Peyer's patch (tissue), 4 donors: ENCODE measurements at places on chromosomes 5 and 9. TPM values are rescaled to one million over a fixed set of nuclear protein-coding genes. Genes with fewer than 3 reads are reported as not detected.

GRCh38 chr9:97975376-97975775, 7.8 kb upstream of the ANP32B start:
- DNase-seq, result no peak

- DNase-seq, result no peak
These were observed 303.0 kb upstream of the PDE4D start for GRCh38 chr5:60196385-60197113.

GRCh38 chr9:129640871-129641749, 841 bp downstream of the ASB6 start:
- DNase-seq, result no peak

DNA sequence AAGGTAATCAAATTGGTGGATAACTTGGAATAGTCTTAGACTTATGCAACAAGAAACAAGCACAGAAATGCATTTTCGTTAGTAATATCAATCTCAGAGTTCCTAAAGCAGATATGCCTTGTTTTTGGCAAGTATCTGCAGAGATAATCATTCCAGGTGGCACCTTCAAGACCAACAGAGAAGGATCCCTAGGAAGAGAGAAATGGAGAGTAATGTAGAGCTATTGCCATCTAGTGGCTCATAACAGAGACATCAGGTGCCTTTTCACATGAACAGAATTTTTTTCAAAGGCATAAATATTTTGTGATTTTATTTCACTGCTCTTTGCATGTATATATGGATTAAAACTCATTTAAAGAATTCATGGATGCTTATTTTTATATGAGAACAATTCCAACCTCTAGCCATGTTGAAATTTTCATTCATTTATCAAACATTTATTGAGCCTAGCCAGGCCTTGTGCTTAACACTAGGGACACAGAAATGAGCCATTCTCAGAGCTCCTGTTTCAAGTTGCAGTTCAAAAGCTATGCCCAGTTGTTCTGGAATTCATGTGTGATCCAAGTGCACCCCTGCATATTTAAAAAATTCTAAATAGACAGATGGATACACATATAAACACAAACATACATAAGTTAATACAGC, 117.5 kb upstream of the OR13F1 start:
- DNase-seq, result no peak

DNA sequence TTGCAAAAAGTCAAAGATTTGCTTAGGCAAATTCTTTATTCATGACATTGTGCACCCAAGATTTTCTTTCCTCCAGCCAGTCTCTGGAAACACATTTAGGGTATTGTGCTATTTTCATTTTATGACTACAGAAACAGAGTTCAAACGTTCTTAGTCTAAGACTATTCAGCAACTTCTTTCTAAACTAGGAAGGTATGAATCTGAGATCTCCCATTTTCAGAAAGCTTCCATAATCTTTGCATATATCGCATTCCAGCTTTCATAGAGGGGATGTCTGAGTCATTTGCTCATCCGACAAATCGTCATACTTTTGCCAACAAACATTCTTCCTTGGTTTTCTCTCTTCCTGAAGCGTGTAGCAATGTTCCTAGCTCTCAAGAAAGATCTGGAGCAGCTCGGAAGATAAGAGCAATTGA, 1.6 kb upstream of the PAPPA start:
- no peak for DNase-seq

DNA sequence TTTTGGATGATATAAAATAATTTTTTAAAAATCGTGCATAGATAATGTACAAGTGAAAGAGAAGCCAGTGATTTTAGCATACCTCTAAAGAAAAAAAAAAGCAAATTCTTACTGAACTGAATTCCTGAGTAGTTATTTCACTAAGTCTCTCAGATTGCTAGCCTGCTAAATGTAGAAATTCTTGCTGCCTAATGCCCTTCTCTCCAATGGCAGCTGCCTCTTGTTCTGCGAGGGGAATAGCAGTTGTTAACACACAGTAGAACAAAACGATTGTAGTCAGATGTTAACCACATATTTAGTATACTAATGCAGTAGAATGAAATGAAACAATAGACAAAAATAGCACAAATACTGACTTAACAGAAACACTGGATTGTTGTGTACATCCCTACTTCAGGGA, 26.8 kb downstream of the SMAD5 start:
- DNase-seq, result no peak

DNA sequence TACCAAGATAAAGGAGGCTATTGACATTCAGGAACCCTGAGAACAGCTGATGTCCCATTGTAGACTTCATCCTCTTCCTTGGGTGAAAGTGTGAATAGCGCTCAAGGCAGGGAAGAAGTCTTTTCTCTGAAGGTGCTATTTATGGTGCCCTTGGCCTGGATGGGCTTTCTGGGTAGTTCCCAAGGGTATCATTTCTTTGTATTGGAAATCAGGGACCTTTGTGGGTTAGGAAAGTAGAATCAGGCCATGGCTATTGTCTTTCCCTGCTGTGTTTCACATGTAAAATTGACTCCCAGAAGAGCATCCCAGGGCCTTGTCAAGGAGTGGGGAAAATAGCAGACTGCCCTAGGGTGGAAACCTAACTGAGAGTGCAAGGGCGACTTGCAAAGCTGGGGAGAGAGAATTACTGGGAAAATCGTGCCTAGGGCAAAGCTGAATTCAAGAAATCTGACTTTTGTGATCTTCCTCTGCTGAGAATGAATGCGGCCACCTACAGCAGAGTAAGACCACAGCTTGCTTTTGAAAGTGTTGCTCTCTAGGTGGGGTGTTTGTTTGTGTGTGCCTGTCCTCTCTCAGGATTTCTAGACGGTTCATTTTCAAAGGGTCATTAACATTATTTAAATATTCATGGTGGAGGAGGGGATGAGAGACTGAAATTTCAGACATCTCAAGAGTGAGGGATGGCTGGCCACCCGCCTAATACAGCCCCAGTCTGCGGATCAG, 160.6 kb downstream of the C9orf152 start:
- no peak for DNase-seq

GRCh38 chr5:40842351-40842750, 1.2 kb downstream of the CARD6 start:
- no peak for DNase-seq

DNA sequence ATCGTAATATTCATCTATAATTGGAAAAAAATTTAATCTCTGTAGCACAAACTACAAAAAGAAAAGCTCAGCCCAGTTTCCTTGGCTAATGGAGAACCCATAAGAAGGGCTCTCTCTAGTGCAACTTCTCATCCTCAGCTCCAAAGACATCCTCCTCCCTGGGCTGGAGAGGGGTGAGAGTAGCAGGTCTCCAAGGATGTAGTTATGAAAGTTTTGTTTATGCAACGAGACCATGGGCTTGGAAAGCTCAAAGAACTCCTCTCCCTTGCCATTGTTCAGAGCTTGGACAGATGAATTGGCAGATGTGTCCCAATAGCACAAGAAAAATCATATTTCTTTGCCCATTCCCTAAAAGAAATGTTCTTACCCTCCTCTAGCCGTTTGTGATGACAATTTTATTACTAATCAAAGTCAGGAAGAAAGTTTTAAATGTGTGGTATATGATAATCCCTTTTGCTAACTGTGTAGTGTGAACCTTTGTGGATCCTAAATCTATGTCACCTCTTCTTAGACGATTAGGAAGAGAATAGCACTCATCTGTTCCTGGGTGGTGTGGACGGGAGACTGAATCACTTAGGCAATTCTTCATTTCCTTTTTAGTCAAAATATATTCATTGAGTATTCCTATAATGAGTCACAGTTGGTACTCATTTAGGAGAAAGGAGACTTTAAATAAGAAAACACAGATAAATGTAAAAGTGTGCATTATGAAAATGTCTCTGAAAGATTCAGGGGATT, 52.2 kb downstream of the GARNL3 start:
- DNase-seq, result no peak

- no peak for DNase-seq
These were observed 273.2 kb upstream of the PAPPA start for GRCh38 chr9:115880221-115880885.

GRCh38 chr9:112341730-112342129, 8.3 kb upstream of the PTBP3 start:
- DNase-seq, result no peak

DNA sequence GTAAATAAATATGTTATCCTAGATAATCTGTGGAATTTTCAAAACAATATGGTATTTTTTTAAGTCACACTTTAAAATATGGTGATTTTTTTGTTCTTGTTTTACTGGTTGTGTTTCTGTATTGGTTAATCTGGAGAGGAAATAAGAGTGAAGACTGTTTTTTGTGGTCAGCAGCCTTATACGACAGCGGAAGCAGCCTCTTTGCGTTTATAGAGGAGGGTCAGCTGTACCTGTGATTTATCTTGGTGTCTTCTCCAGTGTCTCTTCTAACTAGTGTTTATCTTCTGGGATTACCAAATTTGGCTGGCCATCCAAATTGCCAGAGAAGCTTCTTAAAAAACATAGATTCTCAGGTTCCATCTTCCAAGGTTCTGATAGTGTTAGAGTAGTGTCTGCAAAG, 58.7 kb downstream of the ICE1 start:
- no peak for DNase-seq

DNA sequence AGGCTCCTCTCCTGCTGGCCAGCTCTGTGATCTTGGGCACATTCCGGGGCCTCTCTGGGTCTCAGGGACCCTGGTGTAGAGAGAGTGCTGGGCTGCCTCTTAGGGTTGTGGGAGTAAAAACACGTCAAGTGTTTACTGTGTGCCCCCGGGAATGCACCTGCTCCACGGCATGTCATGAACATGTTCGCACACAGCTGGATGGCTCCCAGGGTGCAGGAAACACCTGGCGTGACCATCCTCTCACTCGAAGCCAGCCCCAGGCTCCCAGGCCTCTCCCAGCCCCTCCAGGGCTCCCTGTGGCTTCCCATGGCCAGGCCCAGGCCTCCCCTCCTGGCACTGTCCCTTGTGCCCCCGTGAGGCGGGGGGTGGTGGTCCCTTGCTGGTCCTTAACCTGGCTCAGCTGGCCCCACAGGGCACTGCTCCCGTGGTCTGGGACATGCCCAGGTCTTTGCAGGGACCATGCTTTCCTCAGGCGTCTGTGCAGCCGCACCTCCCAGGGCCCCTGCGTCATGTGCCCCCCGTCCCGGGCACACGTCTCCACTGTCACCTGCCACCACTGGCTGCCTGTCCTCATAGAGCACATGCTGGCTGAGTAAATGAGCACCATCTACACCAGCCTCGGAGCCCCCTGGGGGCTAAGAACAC, 44.9 kb downstream of the SLC6A3 start:
- DNase-seq, result no peak

GRCh38 chr9:120161776-120162175, 418.2 kb downstream of the CDK5RAP2 start:
- no peak for DNase-seq

GRCh38 chr5:65248896-65249295, 232.8 kb downstream of the ADAMTS6 start:
- DNase-seq, result no peak

- peak; percentile 72 for DNase-seq
These were observed 734 bp downstream of the KIF27 start for GRCh38 chr9:83920469-83920926.

DNA sequence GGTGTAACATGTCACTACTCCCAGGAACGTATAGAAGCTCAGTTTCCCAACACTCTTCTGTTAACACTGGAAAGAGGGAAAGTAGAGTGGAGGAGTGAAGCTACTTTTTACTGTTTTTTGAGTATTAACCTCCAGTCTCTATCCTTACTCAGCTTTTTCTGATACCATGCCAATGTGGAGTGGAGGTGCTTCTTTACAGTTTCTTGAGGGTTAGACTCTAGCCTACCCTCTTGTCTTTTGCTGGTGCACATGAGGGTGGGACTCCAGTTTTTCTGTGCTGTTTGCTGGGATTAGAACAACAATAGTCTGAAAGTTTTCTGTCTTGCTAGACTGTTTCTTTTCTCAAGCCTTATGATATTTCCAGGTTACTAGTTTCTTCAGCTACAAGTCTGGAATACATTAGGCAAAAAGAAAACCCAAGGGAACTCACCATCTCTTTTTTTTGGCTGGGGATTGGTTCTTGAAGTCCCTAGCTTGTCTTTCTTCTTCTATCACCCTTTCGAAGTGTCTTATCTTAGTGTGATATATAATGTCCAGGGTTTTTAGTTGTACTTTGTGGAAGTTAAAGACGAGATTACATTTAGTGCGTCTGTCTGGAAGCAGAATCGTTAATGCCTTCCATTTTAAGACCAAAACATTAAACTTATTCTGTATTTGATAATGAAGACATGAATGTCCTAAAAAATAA, 35.9 kb downstream of the PRR16 start:
- no peak for DNase-seq

- no peak for DNase-seq
These were observed 4.2 kb downstream of the ZNF79 start for GRCh38 chr9:127428348-127428747.

GRCh38 chr5:67844924-67845323, 370.6 kb upstream of the PIK3R1 start:
- DNase-seq, result no peak

DNA sequence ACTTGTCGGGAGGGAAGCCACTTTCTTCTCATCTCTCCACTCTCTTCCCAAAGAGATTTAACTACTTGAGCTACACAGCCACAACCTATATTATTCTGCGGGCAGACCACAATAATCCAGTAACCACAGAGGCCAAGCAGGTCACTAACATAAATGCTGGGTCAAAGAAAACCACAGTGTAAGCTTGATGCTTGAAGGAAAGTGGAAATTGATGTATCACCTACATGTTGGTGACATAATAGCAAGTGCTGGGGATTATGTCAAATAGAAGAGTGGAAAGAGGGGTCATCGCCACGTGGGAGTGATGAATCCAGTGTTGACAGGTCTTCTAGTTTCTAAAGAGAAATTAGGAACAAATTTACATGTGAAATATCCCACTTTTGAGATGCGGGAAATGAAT, 40.9 kb downstream of the RFK start:
- no peak for DNase-seq

DNA sequence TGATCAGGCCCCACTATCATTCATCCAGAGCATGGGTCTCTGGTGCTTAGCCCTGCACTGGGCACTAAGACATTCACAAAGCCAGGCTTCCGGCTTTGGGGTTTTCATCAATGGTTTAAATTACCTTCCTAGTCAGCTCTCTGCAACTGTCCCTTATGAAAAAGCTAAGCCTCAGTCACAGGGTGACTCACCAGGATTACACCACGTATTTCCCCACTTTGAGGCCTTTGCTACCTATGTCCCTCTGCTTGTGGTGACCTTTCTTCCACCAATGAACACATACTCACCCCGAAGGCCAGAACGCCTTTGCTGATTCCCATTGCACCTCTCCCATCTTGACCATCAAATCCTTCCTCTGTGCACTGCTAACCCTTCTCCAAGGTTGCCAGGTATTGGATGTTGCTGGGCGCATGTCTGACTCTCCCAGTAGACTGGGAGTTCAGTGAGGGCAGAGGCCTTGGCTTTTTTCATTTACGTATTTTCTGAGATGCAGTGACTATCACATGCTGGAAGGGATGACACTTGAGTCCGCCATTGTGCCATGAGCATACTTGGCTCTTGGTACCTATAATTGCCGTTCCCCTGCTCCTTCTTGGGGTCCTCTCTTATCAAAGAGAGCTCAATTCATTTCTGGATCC, 58.7 kb upstream of the TNFSF8 start:
- no peak for DNase-seq

The GABRG2 gene
- not detected for total RNA-seq

The CARTPT gene
- total RNA-seq, result not detected

The PCDHGA4 gene
- total RNA-seq, result 1.1 TPM

The DAPK1 gene
- total RNA-seq, result 96.4 TPM

The ZNF879 gene
- 3.2 TPM for total RNA-seq

The NDFIP1 gene
- 112 TPM for total RNA-seq

The FOXD4L3 gene
- not detected for total RNA-seq

The PCDHGC3 gene
- 29.7 TPM for total RNA-seq

The PCDH1 gene
- total RNA-seq, result 162 TPM
